Activated CD4-positive, alpha-beta T cell treated with anti-CD3 and anti-CD28 coated beads, Interleukin-2, amount 10 ng/mL, durations not matched to agents 24 days and 14 days (primary cell): ENCODE measurements at places on chromosomes 2 and 18. TPM values are rescaled to one million over a fixed set of nuclear protein-coding genes. Genes with fewer than 3 reads are reported as not detected.

Gene SKOR2
- not detected in 2 replicates for total RNA-seq

Gene FRZB
- total RNA-seq: not detected in 2 replicates

DNA sequence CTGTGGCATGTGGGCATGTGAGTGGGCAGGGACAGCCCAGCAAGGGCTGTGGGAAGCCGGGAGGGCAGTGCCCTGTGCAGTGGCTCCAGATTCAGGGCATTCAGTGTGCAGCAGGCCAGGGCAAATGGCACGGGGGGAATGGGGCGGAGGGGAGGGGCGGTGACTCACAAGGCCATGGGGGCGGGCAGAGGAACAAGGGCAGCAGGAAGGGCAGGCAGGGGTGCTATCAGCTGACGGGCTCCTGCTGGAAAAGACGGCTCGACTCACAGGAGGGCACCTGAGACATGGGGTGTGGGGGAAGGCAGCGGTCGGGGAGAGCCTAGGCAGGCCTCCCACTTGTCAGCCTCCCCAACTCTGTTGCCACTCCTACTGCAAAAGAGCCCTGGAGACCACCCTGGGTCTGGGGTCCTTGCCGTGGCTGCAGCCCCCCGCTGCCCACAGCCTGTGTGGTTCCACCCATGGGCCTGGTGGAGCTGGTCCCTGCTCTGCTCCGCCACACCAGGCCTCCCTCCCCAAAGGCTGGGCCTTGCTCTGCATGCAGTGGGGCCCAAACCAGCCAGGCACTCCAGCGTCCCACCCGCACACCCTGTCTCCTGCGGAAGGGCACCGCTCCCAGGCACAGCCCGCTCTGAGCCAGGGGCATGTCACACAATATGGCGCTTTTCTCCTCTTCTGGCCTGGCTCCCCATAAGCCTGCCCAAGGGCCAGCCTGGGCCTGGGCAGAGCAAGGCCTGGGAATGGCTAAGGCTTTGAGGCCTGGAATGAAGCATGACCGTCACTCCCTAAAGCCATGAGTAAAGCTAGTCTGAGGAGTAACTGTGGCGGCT is 25.9 kb downstream of the HS6ST1 start:
- DNase-seq: no peak
- no peaks in the 10 kb centered on the region for H3K4me1 ChIP-seq
- H3K27ac ChIP-seq: no peak overlapping the region
- H3K27me3 ChIP-seq: no peaks in the 10 kb centered on the region
- H3K4me3 ChIP-seq: no peak overlapping the region
- no peaks in the 10 kb centered on the region for H3K36me3 ChIP-seq

- DNase-seq: no peak
- H3K4me1 ChIP-seq: no peaks in the 10 kb centered on the region
- peaks cover 13% of the 10 kb centered on the region for H3K27me3 ChIP-seq
- no peaks in the 10 kb centered on the region for H3K36me3 ChIP-seq
- no peak overlapping the region for H3K27ac ChIP-seq
- no peak overlapping the region for H3K4me3 ChIP-seq
These were observed 24.2 kb downstream of the OTOF start for GRCh38 chr2:26453421-26454329.

DNA sequence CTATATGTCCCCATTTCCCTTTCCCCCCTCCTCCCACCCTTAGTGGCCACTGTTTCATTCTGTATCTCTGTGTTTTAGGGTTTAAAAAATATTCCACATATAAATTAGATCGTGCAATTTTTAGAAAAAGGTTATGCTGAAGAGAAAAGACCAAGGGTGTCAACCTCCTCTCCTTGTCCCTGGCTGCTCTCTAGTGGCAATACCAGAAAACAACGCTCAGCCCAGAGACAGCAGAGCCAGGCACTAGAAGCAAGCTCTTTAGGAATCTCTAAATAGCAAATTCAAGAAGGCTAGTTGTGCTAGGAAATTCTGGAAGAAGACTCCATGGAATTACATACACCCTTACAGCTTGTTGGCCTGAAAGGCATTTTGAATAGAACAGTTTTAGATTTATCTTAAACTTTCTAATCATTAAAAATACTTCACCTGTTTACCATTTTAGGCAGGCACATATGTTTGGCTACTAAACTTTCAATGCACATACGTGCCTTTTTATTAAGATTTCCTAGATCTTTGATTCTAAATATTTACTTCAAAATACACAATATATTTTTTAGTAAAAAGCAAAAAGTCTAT is 35.1 kb upstream of the RASGRP3 start:
- H3K4me1 ChIP-seq: no peaks in the 10 kb centered on the region
- no peak overlapping the region for H3K27ac ChIP-seq
- no peak overlapping the region for H3K4me3 ChIP-seq
- no peaks in the 10 kb centered on the region for H3K36me3 ChIP-seq
- peak; percentile 72 for DNase-seq

DNA sequence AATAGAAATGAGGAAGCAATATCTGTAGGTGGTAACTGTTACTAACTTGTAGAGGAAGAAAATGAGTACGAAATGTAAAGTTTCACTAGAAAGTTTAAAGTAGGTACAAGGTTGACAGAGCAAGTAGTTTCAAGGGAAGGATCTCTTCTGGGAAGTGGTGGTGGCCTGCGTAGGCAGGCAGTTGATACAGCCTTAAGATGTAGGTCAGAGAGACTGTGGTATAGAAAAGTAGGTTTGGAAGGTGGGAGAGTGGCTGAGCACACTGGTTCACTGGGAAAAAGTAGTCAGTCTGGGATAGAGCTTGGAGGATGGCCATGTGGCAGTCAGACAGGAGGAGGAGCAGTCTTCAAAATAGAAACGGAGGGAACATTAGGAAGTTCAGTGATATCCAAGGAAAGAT is 23.5 kb downstream of the KDM3A start:
- DNase-seq: no peak
- H3K4me1 ChIP-seq: peaks cover 52% of the 10 kb centered on the region
- no peaks in the 10 kb centered on the region for H3K27me3 ChIP-seq
- H3K36me3 ChIP-seq: peaks cover 84% of the 10 kb centered on the region

GRCh38 chr2:225319872-225320271 is 79.6 kb upstream of the NYAP2 start:
- no peaks in the 10 kb centered on the region for H3K27me3 ChIP-seq
- no peaks in the 10 kb centered on the region for H3K4me1 ChIP-seq
- H3K36me3 ChIP-seq: no peaks in the 10 kb centered on the region
- DNase-seq: no peak

DNA sequence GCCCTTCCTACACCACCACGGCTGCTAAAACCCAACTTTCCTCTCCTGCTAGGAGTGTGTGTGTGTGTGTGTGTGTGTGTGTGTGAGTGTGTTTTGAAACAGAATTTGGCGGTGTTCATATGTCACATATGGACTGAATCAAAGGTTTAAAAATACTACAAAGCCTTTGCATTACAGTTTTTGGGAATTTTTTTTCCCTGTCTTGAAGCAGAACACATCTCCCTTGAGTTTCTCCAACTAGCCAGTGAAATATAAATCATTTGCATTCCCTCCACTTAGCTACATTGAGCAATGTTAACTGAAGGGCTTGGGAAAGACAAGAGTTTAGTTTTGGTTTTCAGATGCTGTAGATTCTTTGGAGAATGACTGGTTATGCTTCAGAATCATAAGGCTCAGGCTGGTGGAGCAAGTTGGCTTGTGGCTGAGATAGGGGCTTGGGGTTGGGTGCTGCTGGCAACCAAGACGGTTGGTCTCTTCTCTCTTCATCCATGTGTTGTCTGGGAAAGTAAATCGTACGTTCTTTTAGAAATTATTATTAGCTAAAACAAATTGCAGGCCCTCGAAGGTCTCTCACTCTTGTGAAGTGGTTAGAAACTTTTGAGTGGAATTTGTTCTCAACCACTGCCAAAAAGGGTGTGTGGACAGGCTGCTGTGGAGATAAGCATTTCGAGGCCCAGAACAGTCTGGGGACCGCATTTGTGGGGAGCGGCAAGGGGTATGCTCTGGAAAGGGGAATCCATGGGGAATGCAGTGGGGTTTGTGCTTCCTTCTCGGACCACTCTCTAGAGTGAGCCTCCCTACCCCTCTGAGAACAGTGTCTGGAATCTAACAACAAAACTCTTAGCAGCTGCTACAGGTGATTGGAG is 1.4 kb downstream of the NRP2 start:
- peaks cover 67% of the 10 kb centered on the region for H3K27me3 ChIP-seq
- DNase-seq: no peak
- peaks cover 57% of the 10 kb centered on the region for H3K4me1 ChIP-seq

GRCh38 chr18:22471546-22472131 is 53.9 kb upstream of the CTAGE1 start:
- DNase-seq: no peak
- H3K4me3 ChIP-seq: no peak overlapping the region

Gene FAM237A
- not detected in 2 replicates for total RNA-seq

GRCh38 chr18:74836296-74837139 is 238.8 kb downstream of the ZNF407 start:
- peaks cover 41% of the 10 kb centered on the region for H3K4me1 ChIP-seq
- H3K27ac ChIP-seq: no peak overlapping the region
- H3K27me3 ChIP-seq: no peaks in the 10 kb centered on the region
- no peak for DNase-seq
- H3K4me3 ChIP-seq: no peak overlapping the region

- peaks cover 34% of the 10 kb centered on the region for H3K27me3 ChIP-seq
- DNase-seq: no peak
- no peaks in the 10 kb centered on the region for H3K36me3 ChIP-seq
- no peak overlapping the region for H3K4me3 ChIP-seq
These were observed 9.0 kb upstream of the IGFBP2 start for GRCh38 chr2:216624251-216624650.

Gene SANBR
- total RNA-seq: 3.1 and 3.4 TPM in 2 replicates

- H3K27me3 ChIP-seq: no peaks in the 10 kb centered on the region
- DNase-seq: no peak
- H3K36me3 ChIP-seq: no peaks in the 10 kb centered on the region
- no peaks in the 10 kb centered on the region for H3K4me1 ChIP-seq
- H3K4me3 ChIP-seq: no peak overlapping the region
- no peak overlapping the region for H3K27ac ChIP-seq
These were observed 785.5 kb upstream of the RAB6C start for GRCh38 chr2:129193961-129194360.

Gene ACMSD
- not detected in 2 replicates for total RNA-seq

GRCh38 chr2:184743096-184743495 is 144.8 kb downstream of the ZNF804A start:
- no peak overlapping the region for H3K27ac ChIP-seq
- no peaks in the 10 kb centered on the region for H3K27me3 ChIP-seq
- DNase-seq: no peak
- H3K4me3 ChIP-seq: no peak overlapping the region
- no peaks in the 10 kb centered on the region for H3K36me3 ChIP-seq

DNA sequence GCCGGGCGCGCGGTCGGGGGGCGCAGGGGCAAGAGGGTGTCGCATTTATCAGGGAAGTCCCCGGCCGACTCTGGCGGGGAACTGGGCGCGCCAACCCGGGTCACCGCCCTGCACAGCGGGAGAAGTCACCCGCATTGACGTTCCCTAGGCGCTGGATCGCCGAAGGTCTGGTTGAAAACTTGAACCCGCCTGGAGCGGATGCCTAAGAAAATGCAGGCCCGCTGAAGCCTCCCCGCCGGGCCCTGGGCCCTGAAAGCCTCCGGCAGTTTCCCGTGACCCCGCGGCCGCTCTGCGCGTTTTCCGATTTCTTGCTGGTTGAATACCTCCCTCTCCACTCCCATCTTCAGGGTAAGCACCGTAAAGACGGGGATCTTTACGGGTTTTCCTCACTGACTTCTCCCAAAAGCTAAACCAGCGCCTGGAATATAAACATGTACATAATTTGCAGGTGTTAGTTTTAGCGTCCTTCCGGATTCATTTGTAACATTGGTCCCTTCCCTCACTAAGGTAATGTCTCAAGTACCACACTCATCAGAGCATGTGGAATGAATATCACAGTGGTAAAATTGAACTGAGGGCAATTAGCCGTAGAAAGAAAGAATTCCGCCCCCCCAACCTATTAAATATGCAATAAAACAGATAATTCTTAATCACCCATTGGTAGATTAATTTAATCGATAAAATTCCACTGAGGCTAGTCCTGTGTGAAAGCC is 675 bp upstream of the SPIRE1 start:
- H3K4me3 ChIP-seq: peak overlapping the region; percentile 75
- H3K4me1 ChIP-seq: peaks cover 21% of the 10 kb centered on the region
- H3K36me3 ChIP-seq: peaks cover 4% of the 10 kb centered on the region
- H3K27me3 ChIP-seq: peaks cover 23% of the 10 kb centered on the region
- DNase-seq: no peak
- H3K27ac ChIP-seq: peak overlapping the region; percentile 77

- H3K27me3 ChIP-seq: peaks cover 1% of the 10 kb centered on the region
- H3K4me1 ChIP-seq: no peaks in the 10 kb centered on the region
- no peak for DNase-seq
- H3K27ac ChIP-seq: no peak overlapping the region
- no peaks in the 10 kb centered on the region for H3K36me3 ChIP-seq
These were observed 40.5 kb upstream of the KIDINS220 start for GRCh38 chr2:8877894-8878293.

Gene C2orf66
- total RNA-seq: 0.17 and 0.33 TPM in 2 replicates

Gene OBSL1
- total RNA-seq: 0.26 and 0.47 TPM in 2 replicates

DNA sequence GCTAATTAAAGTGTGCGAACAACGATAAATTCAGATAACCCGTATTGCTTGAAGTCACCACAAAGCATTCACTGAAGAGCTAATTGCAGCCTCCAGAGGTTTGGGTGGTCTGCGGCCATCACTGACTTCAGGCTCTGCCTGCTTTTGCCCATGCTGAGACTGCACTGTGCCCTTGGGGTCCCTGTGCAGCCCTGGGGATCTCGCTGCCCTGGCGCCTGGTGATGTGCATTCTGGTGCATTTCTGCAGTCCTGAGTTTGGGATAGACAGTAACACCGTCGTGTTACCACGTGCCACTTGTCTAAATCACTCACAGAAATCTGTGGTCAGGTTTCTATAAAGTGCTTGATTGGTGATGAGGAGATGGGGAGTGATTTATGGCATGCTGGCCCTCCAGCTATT is 27.6 kb downstream of the LDLRAD4 start:
- no peak for DNase-seq
- H3K27ac ChIP-seq: no peak overlapping the region
- no peaks in the 10 kb centered on the region for H3K4me1 ChIP-seq
- H3K36me3 ChIP-seq: peaks cover 6% of the 10 kb centered on the region
- H3K27me3 ChIP-seq: no peaks in the 10 kb centered on the region

- no peak overlapping the region for H3K4me3 ChIP-seq
- no peaks in the 10 kb centered on the region for H3K27me3 ChIP-seq
- DNase-seq: no peak
- no peak overlapping the region for H3K27ac ChIP-seq
- H3K36me3 ChIP-seq: no peaks in the 10 kb centered on the region
- H3K4me1 ChIP-seq: no peaks in the 10 kb centered on the region
These were observed 1075.3 kb downstream of the LRP1B start for GRCh38 chr2:141055531-141055930.

Gene POTEI
- total RNA-seq: not detected in 2 replicates

Gene CRYGD
- total RNA-seq: not detected in 2 replicates

GRCh38 chr2:8502316-8502715 is 179.5 kb upstream of the ID2 start:
- peaks cover 22% of the 10 kb centered on the region for H3K4me1 ChIP-seq
- peaks cover 1% of the 10 kb centered on the region for H3K27me3 ChIP-seq
- no peak overlapping the region for H3K27ac ChIP-seq
